ENCODE measurements at places on chromosomes 2 and 18.

DNA sequence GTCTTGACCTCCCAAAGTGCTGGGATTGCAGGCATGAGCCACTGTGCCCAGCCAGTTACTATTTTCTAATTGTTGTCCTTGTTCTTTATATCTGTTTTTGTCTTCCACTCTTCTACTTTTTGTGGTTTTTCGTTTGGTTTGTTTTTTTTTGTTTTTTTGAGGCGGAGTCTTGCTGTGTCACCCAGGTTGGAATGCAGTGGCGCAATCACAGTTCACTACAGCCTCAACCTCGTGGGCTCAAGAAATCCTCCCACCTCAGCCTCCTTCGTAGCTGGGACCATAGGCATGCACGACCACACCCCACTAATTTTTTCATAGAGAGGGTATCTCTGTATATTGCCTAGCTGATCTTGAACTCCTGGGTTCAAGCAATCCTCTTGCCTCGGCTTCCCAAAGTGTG lies 100.7 kb downstream of the EHBP1 start:
- no peak for DNase-seq

GRCh38 chr2:111537078-111537655 lies 346.8 kb downstream of the ANAPC1 start:
- no peak for DNase-seq

DNA sequence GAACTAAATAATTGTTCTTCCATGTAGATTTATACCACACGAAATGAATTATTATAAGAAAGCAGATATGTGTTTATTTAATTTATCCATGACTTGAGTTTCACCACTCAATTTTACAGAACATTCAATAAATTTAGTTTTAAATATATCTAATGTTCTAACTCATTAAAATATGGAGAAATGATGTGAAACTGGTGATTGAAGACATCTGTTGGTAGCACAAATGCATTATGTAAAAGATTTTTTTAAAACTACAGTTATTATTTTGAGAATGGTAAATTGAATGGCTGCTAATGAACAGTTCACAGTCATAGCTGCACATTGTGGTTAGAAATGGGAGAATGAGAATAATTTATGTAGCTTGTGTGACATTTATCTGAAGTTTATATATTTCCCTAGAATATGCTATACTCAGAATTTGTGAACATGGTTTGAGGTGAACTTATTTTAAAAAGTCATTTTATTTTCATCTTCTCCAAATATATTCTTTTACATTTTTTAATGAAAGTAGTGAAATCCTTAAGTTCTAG lies 203.5 kb downstream of the DPP4 start:
- no peak for DNase-seq

- DNase-seq = peak; percentile 41
Measured at GRCh38 chr18:54388203-54389142, 30.8 kb downstream of the C18orf54 start.

GRCh38 chr2:9712263-9712662 lies 81.5 kb upstream of the YWHAQ start:
- DNase-seq = no peak

GRCh38 chr18:64710105-64710861 lies 561.4 kb upstream of the LINC00305 start:
- DNase-seq = no peak

All from T1000 (cell line).